ENCODE measurements at places on chromosomes 13 and 19.
A peak's percentile ranks its signal among the peaks of the same experiment; 100 is the strongest.

DNA sequence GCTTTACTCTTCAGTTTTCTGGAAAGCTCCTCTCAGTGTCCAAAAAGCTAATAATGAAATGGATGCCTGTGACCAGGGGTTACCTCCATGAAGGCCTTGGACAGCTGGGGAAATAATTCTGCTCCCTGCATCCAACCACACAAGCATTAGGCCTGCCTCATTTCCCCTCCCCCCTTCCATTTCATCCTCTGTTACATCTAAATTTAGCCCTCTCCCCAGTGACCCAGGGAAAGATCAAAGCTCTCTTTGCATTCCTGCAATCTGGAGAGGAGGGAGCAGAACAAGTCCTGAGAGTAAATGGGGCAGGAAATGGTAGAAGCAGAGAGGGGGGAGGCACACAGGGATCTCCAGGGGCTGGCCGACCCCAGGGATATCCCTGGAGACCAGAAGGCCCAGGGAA is 452.7 kb downstream of the TSHZ3 start:
- DNase-seq = peak; percentile 65

DNA sequence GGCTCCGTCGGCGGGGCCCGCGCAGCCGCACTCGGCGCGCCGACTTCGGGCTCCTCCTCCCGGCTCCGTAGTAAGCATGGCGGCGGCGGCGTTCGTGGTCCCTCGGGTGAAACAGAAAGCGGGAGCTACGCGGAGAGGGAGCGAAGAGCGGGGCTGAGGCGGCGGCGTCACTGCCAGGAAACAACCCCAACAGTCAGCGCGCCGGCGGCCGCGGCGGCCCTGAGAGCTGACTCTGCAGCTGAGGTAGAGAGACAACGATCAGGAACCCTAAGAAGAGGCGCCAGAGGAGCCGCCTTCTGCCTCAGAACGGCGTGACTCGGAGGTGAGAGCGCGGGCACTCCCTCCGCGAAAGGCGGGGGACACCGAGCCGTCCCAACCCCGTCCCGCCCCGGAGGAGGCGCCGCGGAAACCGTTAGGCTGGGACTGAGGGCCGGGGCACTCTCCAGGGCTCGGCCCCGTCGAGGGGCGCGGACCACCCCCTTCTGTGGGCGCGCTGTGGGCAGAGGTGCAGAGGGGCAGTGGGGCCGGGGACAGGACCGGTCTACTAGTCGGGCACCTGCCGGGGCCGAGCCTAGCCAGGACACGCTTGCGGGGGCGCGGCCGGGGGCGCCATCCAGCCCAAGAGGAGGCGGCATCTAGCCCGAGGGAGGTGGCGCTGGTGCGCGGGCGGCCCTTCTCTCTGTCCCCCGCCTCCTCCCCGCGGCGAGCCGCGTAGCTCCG is at the start of gene FNDC3A:
FNDC3A (plus strand) TSS at position 57 of the 720 bp plus-strand sequence. CDS start 30,279 bp downstream, outside the sequence.
- DNase-seq = peak; percentile 76

GRCh38 chr19:17721821-17722220 is 2.5 kb downstream of the MAP1S start:
- DNase-seq = no peak

GRCh38 chr13:23513455-23513854 is 56.8 kb upstream of the TNFRSF19 start:
- DNase-seq = no peak

GRCh38 chr19:18170714-18171255 is 2.8 kb upstream of the IFI30 start:
- no peak for DNase-seq

- DNase-seq = peak; percentile 57
Measured at GRCh38 chr19:29526730-29527499, 1.1 kb downstream of the VSTM2B start.

DNA sequence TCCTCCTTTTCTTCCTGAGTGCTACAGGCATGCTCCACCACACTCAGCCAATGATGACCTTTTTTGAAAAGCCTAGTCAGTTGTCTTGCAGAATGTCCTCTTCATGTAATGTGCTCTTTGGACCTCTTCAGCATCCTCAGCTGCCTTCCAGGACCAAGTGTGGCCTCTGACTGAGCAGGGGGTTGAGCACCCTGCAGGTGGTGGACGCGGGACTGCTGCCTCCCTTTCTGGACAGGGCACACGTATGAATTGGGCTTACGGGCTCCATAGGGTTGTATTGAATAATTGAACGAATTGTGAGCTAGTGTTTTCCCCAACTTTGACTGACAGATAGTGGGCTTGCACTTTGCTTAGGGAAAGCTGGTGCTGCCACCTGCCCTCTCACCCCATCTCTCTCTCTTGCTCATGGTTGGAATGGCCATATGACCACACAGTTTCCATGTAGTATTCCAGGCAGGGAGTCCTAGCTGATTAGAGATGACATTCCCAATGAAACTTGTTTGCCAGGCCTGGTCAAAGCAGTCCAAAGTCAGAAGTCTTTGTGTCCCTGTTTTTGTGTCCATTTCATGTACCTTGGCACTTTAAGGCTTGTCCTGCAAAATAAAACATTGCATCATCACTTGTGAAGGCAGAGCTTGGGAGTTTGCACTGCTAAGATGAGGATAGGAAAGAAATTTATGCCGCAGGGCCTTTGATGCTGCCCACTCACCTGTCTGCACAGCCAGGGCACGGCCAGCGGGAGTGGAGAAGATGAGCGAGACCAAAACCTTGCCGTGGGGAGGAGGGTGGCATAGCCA is 76.3 kb upstream of the NPAS1 start:
- DNase-seq = no peak

GRCh38 chr13:33575378-33575777 is 242.6 kb upstream of the RFC3 start:
- DNase-seq = no peak

GRCh38 chr13:43653395-43653794 is 133.4 kb downstream of the ENOX1 start:
- no peak for DNase-seq

DNA sequence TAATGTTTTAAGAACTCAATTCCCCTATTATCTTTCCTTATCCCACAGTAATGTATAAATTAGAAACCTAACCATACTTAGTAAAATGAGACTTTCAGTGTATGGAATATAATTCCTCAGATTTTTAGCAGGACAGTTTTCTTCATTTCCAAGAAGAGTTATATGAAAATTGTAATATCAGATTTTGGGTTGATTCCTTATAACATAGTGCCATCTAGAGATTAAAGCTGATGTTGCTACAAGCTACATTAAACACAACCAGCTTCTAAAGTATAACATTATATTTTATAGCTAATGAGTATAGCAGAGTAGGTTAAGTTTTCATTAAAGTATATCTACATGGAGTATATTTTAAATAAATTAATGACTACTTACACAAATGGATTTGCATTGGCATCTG is 99.7 kb upstream of the MIR17HG start:
- peak; percentile 34 for DNase-seq

GRCh38 chr19:30529876-30530275 is 157.7 kb downstream of the ZNF536 start:
- DNase-seq = no peak

- DNase-seq = peak; percentile 92
Measured at GRCh38 chr19:42606660-42607351, 12.1 kb upstream of the CEACAM8 start.

Measured in GM23338 (cell line).